ENCODE measurements at places on chromosomes 2 and 18. TPM values are rescaled to one million over a fixed set of nuclear protein-coding genes. Genes with fewer than 3 reads are reported as not detected.

- DNase-seq, result no peak
Observed at GRCh38 chr2:136139631-136140030, 21.7 kb upstream of the CXCR4 start.

The DNAJC27 gene
- 6.5 TPM for total RNA-seq

DNA sequence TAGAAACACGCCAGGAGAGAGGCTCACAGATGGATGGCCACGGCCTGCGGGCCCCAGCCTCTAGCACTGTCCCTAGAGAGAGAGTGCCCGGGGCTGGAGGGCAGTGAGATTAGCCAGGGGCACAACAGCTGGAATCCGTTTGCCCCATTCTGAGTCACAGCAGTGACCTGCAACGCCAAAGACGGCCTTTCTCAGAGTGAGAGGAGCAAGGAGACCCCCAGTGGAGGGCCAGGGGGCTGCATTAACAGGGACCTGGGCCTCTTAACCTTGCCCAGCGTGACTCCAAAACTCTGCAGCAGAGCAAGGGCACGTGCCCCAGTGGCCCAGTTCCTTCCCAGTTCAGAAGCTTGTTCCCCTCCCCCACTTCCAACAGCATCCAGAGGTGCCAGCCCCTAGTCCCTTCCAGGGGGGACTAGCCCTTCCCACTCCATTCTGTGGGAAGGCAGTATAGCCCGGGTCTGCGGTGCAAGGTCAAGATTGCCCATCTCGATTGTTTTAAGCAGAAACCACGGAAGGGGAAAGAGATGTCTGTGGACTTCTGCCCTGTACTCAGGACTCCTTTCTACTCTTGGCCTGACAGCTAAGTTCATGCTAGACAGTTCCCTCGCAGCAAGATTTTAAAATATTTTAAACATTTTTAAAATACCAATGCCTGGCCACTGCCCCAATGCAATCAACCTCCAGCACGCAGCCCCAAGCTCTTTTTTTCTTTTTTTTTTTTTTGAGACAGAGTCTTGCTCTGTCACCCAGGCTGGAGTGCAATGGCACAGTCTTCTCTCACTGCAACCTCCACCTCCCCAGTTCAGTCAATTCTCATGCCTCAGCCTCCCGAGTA lies 50.9 kb upstream of the BIN1 start:
- DNase-seq, result no peak

The ATP6V1C2 gene
- not detected for total RNA-seq

GRCh38 chr2:32250290-32250689 lies 14.4 kb downstream of the NLRC4 start:
- no peak for DNase-seq

DNA sequence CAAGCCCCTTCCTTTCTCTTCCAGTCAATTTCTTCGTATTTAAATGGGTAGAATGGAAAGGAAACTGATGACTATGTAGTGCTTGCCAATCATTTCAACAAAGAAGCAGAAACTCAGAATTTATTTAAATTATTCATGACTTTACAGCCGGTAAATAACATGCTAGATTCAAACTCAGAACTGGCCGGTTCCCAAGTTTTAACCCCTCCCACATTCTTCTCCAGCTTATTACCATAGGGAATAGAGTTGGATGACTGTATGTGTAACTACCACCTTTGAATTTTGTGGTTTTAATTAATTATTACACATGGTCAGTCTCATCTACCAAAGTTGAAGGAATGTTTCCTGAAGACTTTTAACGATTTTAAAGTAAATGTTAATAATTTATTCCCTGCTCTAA lies 819.3 kb upstream of the LRATD1 start:
- no peak for DNase-seq

The SERTAD2 gene
- total RNA-seq, result 28.9 TPM

Data from G401 (cell line).